ENCODE measurements at places on chromosomes 13 and 19.

GRCh38 chr19:33432446-33433170, 59.1 kb downstream of the CEBPG start:
- DNase-seq, result no peak

DNA sequence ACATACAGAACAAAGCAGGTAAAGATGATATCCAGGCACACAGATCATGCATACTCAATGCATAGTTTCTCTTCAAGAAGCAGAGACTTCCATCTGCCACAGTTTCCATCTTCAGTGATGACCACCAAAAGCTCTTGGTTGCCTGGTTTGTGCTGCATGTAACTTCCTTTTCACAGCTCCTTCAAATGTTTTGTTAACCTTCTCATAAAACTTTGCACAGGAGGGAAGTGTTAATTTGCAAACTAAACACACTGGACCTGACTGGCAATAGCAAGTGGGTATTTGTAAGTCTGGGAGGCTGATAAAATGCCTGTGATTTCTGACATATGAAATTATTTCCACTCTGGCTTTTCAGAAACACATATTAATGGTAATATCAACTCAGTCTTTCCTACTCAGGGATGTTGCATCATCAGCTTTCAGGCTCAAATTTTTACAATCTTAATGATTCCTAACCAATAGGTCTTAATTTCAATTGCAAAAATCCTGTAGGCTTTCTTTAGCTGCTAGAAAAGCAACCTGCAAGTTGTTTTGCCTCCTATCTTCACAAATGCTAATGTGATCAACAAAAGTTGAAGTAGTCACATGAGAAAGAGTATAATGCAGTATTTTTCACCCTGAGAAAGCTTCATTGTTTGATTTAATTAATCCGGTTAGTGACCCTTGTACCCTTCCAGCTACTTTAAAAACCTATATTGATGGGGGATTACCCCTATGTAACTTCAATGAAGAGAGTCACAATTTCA, 575.6 kb downstream of the DIAPH3 start:
- no peak for DNase-seq

GRCh38 chr19:20078581-20079031, 806 bp downstream of the ZNF90 start:
- no peak for DNase-seq

DNA sequence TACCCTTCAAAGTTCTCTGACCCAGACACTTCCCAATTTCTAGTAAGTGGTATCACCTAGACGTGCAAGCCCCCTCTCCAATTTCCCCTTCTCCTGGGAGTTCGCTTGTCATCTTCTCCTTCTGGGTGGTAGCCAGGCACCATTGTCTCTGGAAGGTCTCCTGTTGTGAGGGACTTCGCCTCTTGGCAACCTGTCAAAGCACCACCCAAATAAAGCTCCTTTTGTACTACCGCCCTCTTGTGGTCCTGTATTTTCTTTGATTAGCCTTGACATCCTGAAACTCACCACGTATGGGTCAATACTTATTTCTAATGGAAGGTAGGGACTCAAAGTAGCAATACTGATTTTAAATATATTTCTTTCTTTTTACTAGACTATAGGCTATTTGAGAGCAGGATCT, 8.2 kb downstream of the GPC5 start:
- DNase-seq, result peak; percentile 13

DNA sequence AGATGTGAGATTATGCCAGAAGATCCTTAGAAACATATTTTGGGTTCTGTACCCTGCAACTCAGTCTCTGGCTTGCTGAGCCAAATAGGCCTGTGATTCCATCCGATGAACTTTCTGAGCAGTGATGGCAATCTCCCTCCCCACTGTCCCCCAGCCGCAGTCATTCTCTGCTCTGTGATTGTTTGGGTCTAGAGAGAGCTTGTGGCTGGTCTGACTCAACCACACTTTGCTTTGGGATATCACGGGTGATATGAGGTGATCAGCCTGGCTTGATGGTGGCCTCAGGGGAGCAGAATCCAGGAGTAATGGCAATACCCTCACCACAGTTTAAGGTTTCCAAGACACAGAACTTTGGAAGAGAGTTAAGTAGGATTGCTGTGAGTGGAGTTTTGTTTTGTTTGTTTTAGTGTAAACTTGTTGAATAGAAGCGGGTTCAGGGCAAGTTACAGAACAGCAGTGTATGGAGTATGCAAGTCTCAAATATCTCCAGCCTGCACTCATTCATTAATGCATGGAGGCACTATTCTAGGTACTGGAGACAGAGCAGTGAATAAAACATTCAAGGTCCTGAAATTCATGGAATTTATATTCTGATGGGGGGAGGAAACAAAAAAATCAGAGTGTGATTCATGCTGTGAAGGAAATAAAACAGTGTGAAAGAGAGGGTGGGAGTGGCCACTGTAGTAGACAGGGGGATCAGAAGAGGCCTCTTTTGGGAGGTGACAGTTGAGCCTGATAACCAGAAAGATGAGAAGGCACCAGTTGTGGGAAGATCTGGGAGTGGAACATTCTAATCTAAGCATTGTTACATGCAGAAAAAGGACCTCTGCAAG, 5.3 kb downstream of the SAMD4B start:
- DNase-seq, result no peak

All from substantia nigra (tissue), 51 donors.